Natural killer cell (primary cell): ENCODE measurements at places on chromosomes 1 and 21. TPM values are rescaled to one million over a fixed set of nuclear protein-coding genes. Genes with fewer than 3 reads are reported as not detected.

GRCh38 chr1:87437663-87438295, 109.1 kb downstream of the LMO4 start:
- DNase-seq, result no peak

- DNase-seq, result peak; percentile 41
Observed at GRCh38 chr21:45769294-45769693, 125.8 kb downstream of the PCBP3 start.

DNA sequence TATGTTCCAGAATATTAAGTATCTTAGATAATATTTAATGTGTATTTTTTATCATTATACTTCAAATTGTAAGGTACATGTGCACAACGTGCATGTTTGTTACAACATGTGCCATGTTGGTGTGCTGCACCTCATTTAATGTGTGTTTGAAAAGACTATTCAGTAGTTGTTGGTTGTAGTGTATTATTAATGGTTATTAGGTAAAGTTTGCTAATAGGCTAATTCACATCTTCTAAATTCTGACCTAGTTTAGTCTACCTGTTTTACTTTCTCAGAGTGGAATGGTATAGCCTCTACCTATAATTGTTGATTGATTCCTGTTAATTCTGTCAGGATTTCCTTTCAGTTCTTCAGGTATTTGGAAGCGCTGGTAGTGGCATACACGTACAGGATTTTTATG, 153.0 kb downstream of the NCAM2 start:
- no peak for DNase-seq

- peak; percentile 30 for DNase-seq
Observed at GRCh38 chr21:37006486-37007291, at the start of gene RIPPLY3. Gene RIPPLY3 (plus strand): TSS chr21:37006702. CDS start chr21:37006773, 71 bp downstream.

DNA sequence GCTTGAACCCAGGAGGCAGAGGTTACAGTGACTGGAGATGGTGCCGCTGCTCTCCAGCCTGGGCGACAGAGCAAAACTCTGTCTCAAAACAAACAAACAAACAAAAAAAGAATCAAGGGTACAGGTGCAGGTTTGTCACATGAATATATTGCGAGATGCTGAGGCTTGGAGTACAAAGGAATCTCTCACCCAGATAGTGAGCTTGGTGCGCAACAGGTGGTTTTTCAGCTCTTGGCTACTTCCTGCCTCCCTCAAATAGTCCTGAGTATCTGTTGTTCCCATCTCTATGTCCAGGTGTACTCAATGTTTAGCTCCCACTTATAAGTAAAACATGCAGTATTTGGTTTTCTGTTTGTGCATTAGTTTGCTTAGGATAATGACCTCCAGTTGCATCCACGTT, 173.9 kb upstream of the CACYBP start:
- no peak for DNase-seq

- no peak for DNase-seq
Observed at GRCh38 chr1:33338440-33339211, 17.7 kb upstream of the A3GALT2 start.

GRCh38 chr1:155261493-155261851, 688 bp downstream of the SCAMP3 start:
- peak; percentile 58 for DNase-seq

DNA sequence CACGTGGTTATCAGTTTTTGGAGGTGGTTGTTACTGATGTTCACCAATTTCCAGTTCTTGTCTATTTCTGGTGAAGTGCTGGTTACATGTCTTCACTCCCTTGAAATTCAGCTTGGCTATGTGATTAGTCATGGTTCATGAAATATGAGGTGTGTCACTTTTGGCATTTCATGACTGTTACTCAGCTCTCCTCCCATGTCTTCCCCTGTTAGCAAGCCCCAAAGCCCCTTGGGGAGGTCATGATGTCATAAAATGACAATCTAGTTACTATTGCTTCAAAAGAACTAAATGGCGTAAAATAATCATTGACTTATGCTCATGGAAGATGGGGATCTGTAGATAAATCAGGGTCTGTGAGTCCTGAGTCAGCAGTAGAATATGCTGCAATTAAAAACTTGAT, 425.1 kb downstream of the SETD4 start:
- no peak for DNase-seq

DNA sequence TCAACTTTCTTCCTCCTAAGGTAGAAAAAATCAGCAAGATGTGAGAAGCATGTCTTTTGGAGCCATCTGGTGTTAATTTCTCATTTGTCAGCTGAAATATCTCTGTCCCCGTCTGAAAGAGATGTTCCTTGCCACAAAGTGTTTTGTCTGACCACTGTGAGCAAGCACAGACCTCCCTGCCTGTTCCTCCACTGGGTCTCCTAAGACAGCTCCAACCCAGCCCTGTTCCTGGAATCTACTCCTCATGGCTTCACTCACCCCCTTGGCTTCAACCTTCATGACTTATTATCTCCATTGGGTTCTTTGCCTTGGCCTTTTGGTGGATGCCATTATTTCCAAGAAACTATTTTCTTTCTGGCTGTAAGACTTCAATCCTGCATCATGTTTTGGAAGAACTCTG, 65.7 kb upstream of the CACHD1 start:
- DNase-seq, result no peak

DNA sequence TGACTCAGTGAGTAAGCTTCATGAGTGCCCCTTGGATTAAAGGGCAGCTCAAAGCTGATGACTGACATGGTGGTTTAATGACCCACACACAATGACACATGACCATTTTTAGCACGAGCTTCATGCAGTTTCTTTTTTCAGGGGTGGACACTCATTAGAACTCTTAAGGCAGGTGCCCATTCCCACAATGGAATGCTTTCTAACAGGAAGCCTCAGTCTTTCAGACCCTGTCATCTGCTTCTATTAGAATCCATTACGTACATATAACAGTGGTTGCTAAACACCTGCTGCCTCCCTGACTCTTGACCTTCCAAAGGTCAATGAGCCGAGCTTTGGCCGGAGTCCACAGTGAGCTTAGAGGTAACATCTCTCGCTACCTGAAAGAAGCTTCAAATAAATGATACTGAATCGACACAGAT, 27.4 kb downstream of the AKNAD1 start:
- DNase-seq, result no peak

DNA sequence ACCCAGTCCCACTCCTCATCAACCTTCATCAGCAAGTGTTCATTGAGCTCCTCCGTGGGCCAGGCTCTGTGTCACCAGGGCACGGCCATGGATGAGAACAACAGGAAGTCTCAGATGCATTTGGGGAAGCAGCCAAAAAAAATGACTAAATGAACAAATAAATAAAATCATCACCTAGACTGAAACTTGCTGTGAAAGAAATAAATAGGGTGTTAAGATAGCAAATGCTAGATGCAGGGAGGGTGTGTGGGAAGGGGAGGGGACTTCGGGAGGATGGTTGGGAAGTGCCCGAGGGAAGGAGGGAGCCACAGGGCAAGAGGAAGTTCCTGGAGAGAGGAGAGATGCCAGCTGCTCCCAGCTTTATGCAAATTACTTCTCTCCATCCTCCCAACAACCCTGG, 696.7 kb downstream of the PTPRU start:
- DNase-seq, result no peak

DNA sequence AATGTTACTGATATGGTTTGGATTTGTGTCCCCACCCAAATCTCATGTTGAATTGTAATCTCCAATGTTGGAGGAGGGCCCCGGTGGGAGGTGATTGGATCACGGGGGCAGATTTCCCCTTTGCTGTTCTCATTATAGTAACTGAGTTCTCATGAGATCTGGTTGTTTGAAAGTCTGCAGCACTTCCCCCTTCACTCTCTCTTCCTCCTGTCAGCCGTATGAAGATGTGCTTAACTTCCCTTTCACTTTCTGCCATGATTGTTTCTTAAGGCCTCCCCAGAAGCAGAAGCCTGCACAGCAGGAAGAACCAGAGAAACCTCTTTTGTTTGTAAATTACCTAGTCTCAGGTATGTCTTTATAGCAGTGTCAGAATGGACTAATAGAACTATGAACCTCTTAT, 28.4 kb downstream of the TRIM33 start:
- DNase-seq, result peak; percentile 53

DNA sequence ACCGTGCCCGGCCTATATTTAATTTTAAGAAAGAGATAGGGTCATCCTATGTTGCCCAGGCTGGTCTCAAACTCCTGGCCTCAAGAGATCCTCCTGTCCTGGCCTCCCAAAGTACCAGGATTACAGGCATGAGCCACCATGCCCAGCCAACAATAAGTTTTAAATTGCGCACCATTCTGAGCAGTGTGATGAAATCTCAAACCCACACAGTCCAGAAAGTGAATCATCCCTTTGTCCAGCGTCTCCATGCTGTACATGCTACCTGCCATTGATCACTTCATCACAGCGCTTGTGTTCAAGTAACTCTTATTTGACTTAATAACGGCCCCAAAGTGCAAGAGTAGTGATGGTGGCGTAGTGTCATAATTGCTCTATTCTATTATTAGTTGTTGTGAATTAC, 75.4 kb downstream of the APP start:
- DNase-seq, result no peak

DNA sequence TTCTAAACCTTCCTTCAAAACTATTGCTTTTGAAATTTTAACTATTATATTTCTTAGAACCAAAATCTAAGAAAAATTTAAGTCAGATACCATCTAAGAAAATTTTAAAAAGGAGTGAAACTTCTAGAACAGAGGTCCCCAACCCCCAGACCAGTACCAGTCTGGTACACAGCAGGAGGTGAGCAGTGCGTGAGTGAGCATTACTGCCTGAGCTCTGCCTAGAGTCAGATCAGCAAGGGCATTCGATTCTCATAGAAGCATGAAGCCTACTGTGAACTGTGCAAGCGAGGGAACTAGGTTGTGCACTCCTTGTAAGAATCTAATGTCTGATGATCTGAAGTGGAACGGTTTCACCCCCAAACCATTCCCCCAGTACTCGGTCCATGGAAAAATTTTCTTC, 106.7 kb downstream of the VAV3 start:
- no peak for DNase-seq

The SMCP gene
- total RNA-seq, result not detected

The C4BPA gene
- not detected for total RNA-seq

The NR5A2 gene
- total RNA-seq, result not detected

The ZNF683 gene
- 9.6 TPM for total RNA-seq

The IQGAP3 gene
- total RNA-seq, result 0.21 TPM

The KIF21B gene
- 126 TPM for total RNA-seq

The KRTAP24-1 gene
- total RNA-seq, result not detected

The PHF13 gene
- 10.9 TPM for total RNA-seq

The SPRR2B gene
- not detected for total RNA-seq

The FAM72D gene
- not detected for total RNA-seq

The PLOD1 gene
- total RNA-seq, result 80.4 TPM
